Stimulated activated CD4-positive, alpha-beta T cell treated with anti-CD3 and anti-CD28 coated beads, Interleukin-15, amount 100 ng/mL, for 24 hours (primary cell): ENCODE measurements at places on chromosomes 13 and 19.

DNA sequence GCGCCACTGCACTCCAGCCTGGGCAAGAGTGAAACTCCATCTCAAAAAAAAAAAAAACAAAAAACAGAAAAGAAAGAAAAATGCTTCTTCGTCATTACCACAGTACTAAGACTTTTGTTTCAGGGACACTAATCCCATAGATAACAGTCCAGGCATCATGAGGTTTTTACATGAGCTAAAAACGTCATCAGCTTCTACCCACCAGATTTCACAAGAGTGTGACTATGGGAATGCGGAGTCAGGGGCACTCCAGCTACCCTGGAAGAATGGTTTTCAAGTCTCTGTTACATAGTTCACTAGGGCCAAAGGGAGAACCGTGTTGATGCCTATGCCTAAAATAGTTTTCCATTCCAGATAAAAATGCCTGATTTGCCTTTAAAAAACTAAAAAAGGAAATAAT lies 33.2 kb downstream of the RAB20 start:
- DNase-seq = no peak

DNA sequence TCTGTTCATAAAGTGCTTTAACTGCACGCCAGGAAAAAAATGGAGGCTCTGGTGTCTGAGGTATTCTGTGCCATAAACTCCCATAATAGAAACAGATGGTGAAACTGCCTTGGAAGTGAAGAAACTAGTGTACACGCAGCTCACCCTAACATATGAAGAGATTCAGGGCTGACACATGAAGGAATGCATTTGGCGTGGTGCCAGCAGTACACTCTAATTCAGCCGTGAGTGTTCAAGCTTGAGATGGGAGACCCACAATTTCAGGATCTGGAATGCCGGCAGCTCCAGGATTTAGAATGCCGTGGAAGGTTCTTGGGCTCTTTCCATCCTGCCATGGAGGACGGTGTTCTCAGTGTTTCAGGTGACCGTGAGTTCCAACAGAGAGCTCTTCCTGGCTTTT lies 478.4 kb downstream of the TSHZ3 start:
- no peak for DNase-seq

DNA sequence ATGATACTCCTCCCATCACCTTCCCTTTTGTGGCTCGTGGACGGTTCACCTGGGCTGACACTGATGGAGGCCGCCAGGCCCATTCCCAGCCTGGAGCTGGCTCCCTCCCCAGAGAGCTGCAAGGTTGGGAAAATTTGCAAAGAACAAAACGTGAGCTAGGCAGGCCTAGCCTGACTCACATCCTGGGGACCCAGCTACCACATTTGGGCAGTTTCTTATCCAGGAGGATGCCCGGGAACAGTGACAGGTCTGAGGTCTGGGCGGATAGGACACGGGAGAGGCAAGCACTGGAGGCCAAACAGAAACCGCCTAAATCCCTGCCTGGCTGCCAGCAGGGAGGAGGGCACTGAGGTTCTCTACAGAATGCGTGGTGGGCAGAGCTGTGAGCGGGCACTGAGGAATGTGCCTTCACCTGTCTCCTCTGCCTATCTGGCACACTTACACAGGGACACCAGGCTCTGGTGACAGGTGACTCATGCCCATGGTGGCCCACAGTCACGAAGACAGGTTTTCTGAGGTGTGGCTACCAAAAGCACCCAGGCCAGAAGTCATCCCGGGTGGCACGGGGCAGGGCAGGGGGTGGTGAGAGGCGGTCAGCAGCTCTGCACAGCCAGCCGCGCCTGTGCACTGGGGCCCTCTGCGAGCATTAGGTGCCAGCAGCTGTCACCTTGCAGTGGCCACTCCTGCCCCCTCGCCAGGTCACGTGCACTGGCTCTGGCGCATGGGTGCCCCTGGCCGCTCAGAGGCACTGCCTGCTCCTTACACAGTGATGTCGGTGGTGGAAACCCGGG lies 23.2 kb downstream of the SH3GL1 start:
- DNase-seq = no peak

- peak; percentile 27 for DNase-seq
Measured at GRCh38 chr13:113586661-113587479, 2.3 kb downstream of the TFDP1 start.

GRCh38 chr19:29858000-29858596 lies 46.3 kb downstream of the CCNE1 start:
- DNase-seq = peak; percentile 58

- no peak for DNase-seq
Measured at GRCh38 chr19:38386971-38387549, 774 bp downstream of the GGN start.

DNA sequence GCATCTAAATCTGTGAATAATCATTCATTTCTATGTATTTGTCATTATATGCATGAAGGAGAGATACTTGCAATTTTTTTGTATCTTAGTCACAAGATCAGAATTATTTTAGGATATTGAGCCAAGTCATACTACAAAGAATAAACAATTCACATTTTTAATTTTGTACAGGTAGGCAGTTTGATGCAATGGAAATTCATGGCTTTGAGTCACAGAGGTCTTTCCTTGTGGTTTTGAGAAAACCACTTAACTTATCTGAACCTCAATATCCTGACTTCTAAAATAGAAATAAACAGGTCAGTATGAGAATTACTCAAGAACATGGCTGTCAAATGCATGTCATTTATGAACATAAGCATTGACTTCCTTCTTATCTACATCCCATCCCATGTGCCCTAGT lies 221.4 kb upstream of the SLC10A2 start:
- no peak for DNase-seq

- no peak for DNase-seq
Measured at GRCh38 chr19:47310819-47311218, 1.2 kb downstream of the C5AR1 start.

DNA sequence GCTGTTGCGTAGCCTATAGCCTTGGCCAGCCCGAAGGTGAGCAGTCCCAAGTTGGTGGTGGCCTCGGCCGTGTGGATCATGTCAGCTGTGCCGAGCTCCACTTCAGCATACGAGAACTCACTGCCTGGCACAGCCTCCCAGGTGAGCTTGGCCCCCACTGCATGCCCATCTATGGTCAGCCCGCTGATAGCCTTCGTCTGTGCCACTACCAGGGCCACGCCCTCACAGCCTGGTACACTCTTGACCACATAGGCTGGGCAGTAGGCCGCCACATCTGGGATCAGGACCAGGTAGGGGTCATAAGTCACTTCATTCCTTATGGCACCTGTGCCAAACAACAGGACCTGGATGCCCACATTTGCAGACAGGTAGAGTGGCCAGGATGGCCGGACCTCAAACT lies 7.4 kb downstream of the FCGBP start:
- DNase-seq = no peak

- peak; percentile 32 for DNase-seq
Measured at GRCh38 chr19:49073514-49074378, 1.2 kb upstream of the KCNA7 start.

DNA sequence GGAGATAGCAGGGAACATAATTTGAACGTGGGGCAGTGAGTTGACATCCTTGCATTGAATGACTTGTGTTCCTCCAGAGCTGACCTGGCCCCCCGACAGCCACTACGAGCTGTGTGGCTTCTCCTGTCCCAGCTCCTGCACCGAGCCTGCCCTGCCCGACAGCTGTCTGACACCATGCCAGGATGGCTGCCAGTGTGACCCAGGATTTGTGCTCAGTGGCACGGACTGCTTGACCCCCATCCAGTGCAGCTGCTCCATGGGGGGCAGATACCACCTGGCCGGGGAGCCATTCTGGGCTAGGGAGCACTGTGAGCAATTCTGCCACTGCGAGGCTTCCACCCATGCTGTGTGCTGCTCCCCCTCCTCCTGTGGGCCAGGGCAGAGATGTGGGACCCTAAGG lies 29.2 kb upstream of the FXYD3 start:
- DNase-seq = no peak

- DNase-seq = peak; percentile 82
Measured at GRCh38 chr19:7926021-7926726, at the start of gene CTXN1. CTXN1 (minus strand) TSS chr19:7926135; CDS start chr19:7925538, 597 bp downstream.

- DNase-seq = peak; percentile 90
Measured at GRCh38 chr19:1066748-1067340, at the start of gene ARHGAP45. ARHGAP45 (plus strand) TSS chr19:1067167; CDS start chr19:1067406, 239 bp downstream.

DNA sequence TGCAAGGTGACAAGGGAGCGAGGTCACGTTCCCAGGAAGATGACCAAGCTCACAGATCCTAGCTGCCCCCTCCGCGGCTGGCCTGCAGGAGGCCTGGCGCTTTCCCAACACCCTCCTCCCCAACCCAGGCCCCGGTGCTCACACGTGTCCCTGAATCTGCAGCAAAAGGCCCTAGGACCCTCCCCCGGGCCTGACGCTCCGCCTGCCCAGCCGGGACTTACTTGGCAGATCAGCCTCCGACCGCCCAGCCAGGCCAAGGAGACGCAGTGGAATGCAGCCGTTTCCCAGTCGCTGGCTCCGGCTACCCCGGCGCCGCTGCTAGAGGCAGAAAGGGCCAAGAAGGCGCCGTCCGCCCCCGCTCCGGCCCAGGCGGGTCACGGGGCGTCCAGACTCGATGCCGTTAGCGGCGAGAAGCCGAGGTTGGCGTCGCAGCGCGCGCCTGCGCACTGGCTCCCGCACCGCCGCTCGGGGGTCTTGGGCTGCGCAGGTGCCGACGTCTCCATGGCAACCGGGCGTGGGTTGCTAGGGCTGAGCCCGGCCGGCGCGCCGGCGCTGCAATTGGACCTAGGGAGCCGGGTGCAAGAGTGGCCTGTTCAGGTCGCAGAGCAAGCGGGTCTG lies at the start of gene PNMA8A:
TSS of gene PNMA8A (minus strand) at position 448 of the 618 bp plus-strand sequence. CDS start 528 bp downstream, outside the sequence.
- peak; percentile 19 for DNase-seq

GRCh38 chr13:27712421-27712820 lies 79.9 kb upstream of the GSX1 start:
- DNase-seq = peak; percentile 8

DNA sequence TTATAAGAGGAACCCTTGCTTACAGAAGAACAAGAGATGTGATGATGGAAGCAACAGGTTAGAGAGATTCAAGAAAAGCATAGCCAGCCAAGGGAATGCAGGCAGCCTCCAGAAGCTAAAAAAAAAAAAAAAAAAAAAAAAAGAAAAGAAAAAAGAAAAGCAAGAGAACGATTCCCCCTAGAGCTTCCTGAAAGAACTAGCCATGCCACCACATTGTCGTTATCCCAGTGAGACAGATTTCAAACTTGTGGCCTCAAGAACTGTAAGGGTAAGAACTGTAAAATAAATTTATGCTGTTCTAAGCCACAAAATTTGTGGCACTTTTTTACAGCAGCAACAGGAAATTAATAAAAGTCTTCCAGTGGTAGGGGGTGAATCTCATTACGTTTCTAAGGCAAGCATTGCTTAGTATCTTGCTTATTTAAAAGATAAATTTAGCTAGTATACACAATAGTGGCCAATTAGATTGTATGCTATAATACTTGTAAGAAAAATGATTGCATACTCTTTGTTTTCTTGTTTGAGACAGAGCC lies 21.8 kb downstream of the RFXAP start:
- DNase-seq = no peak

- DNase-seq = no peak
Measured at GRCh38 chr13:93286047-93286446, 59.4 kb downstream of the GPC6 start.

DNA sequence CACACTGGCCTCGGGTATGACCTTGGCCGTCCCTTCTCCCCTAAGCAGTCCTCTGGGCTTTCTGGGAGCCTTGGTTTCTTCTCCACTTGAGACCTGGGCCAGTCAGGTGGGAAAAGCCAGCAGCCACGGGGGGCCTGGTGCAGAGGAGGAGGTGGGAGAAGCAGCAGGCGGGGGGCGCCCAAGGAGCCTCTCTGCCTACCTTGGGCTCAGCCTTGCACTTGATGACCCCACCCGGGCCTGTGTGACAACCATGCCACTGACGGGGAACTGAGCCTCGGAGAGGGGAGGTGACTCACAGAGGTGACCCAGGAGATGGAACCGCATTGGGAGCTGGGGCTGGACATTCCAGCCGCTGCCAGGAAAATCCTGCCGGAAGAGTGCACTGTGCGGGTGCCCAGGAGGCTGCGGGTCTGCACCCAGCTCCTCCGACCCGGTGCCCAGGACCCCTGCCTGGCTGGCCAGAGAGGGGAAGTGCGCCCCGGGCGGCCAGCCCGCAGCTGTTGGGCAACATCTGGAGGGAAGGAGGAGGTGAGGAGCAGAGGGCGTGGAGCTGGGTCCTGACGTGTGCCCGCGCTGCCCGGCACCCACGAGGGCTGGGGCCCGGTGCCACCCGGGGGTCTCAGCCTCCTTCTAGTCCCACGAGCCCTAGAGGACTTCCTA lies 23.4 kb upstream of the SLC7A10 start:
- no peak for DNase-seq

DNA sequence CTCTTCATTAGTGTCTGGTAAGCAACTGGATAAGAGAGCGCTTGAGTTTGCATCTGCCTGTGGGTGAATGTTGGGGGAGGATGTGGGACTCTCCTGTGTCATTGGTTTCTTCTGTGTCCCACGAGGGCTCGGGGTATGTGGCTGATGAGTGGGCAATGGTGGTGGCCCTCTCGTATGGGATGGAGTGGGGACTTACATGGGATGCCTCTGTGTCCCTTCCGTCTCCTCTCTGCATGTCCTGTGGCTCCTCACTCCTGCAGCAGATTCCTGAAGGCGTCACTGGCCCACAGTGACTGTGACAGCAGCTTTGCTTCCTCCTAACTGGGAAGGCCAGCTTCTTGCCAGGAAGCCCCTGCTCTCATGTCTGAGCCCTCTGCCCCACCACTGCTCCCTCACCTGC lies 2.6 kb upstream of the LRP3 start:
- DNase-seq = no peak

GRCh38 chr13:77919921-77920294 lies 1.3 kb upstream of the EDNRB start:
- DNase-seq = no peak

DNA sequence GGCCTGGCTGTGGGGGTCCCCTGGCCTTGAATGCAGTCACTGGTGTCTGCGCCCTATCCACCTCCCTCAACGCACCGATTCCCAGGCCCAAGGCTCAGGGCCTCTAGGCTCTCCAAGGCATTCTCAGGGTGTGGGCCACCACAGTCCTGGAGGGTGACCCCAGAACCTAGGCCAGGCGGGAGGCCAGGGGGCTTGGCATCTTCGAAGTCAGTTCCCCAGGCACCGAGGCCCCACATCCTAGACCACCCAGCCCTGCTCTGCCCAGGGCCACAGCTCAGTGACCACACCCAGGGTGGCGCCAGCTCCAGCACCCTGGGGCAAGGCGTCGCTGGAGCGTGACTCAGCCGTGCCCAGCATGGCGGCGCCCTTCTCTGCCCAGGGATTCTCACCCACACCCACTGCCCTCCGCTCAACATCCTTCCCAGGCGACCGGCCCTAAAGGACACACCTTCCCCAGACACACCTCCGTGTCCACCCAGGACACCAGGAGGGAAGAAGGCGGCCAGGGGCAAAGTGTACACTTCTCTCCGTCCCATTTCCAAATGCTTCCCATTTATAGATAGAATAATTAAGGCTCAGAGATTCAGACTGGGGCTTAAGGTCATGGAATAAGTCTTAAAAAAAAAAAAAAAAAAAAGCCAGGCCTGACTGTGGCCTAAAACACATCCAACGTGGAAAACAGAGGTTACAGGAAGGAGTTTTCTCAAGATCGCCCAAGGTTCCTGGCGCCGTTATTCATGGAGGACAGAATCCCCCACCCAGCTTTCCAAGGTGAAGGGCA lies 36.4 kb upstream of the NANOS3 start:
- peak; percentile 63 for DNase-seq

GRCh38 chr13:25816239-25816638 lies 235.6 kb downstream of the SHISA2 start:
- no peak for DNase-seq
